Brain microvascular endothelial cell (primary cell): ENCODE measurements at places on chromosomes 1 and 21.

DNA sequence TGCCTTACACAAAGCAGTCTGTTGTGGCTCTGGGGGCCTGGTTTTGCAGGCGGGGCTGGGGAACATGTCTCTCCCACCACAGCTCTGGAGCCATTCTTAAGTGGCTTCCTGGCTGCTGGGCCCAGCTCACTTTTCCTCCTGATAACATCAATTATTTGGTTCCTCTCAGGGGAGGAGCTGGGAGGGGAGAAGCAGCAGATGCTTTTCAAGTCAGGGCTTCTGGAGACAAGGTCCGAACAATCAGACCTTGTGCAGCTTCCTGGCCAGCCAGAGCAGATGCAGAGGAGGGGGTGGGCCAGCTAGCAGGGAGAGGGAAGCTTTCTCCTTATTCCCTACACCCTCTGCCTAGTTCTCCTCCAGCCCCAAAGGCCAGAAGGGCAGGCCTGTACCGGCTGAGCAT, 3.7 kb upstream of the PAQR6 start:
- DNase-seq = no peak

DNA sequence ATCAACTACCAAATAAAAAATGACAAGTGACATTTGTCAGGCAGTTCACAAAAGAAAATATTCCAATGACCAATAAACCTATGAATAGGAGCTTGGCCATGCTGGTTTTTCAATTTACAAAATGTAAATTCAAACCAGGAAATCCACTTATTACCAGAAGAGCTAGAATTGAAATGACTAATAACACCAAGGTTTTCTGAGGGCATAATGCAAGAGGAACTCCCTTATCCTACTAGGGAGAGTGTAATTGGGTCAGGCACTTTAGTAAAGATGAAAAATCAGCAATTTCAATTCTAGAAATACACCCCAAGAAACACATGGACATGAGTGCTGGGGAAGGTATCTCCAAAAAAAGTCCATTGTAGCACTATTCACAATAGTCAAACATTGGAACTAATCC, 16.7 kb upstream of the TIAM1 start:
- no peak for DNase-seq

DNA sequence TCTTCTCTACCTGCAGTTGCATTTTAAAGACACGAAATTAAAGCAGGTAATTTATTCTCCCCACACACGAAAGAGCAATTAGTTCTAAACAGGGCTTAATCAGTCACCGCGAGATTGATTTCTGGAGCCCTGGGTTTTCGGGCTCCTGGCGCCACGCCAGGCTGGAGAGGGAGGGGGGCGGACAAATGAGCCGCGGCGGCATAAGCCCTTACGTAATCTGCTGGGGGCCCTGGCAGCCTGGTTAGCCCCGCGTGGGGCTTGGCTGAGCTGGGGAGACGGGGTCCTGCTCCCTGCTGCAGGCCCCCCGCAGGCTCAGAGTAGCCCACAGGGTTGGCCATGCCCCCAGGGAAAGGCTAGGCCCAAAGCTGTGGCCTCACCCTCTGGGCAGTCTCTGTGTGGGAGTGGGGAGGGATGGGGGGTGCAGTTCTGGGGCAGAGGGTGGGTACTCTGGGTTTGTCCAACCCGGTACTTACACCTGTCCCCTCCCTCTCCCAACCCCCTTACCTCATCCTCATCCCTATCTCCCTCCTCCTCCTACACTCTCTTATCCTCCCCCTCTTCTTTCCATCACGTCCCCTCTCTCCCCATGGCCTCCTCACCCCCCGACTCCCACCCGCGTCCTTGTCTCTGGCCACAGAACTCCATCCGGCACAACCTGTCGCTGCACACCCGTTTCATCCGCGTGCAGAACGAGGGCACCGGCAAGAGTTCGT, 19.9 kb downstream of the FOXO6 start:
- DNase-seq = no peak

- no peak for DNase-seq
Observed at GRCh38 chr1:12038356-12039163, 19.3 kb downstream of the MIIP start.

- no peak for DNase-seq
Observed at GRCh38 chr1:201361652-201362504, 15.6 kb downstream of the TNNT2 start.

GRCh38 chr1:62271948-62272728, 47.1 kb downstream of the KANK4 start:
- no peak for DNase-seq

DNA sequence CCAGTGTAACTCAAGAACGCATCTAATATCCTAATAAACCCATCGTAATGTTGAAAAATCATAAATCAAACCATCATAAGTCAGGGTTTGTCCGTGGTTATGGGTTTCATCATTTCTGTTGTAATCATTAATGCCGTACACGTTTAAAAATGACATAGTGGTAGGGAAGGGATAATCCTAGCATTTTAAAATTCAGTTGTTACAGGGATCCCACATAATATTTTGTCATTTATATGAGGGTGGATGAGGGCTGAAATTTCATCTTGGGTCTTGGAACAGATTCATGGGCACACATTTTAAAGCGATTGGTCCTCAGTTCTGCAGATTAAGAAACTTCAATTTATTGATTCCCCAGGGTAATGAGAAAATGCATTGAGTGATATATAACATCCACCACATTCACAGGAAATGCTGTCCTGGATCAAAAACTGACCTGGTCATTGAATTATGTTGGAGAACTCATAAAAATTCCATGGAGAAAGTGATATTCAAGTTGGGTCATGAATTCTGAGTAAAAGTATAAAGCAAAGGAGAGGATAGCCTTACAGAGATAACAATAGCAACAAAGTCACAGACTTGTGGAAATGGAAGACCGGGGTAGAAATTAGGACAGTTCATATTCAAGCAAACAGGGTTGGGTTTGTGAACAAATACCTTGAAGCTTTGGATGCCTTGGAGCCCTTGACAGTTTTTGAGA, 1527.3 kb upstream of the TPTE start:
- no peak for DNase-seq

- no peak for DNase-seq
Observed at GRCh38 chr1:228992907-228993535, 257.7 kb downstream of the RHOU start.

GRCh38 chr1:14659913-14660312, 61.4 kb downstream of the KAZN start:
- no peak for DNase-seq

DNA sequence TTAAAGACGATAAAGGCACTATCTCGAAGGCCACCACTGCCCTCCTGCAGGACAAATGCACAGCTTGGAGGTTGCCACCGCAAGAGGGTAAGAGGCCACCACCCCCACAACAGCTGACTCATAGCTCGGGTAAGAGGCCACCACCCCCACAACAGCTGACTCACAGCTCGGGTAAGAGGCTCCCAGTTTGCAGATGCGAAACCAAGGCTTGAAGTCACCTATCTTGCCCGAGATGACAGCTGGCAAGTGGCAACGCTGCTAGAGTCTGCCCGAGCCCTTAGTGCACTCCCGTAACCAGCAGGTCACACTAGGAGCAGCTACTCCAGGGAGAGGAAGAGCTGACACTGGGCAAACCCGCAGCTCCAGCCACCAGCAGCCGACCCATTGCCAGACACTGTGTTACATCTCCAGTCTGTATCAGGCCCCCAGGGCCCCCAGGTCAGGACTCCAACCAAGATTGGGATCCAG, 17.1 kb upstream of the SPSB1 start:
- DNase-seq = peak; percentile 90

DNA sequence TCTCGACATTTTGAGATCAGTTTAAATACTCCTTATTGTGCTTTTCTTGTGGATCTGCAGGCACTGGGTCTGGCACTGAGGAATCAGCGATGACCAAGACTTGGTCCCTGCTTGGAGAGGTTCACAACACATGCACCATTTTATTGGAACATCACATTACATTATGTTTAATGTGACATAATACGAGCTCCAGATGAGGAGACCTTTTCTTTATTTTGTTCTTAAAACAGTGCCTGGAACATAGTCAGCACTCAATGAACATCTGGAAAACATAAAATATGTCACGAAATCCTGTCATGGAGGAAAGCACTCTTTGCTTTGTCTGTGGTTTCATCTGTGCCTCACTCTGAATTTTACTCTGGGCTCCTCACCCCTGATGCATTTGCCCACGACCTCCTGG, 110.7 kb downstream of the ST6GALNAC3 start:
- no peak for DNase-seq

GRCh38 chr1:216820345-216820744, 97.1 kb upstream of the ESRRG start:
- DNase-seq = peak; percentile 0

DNA sequence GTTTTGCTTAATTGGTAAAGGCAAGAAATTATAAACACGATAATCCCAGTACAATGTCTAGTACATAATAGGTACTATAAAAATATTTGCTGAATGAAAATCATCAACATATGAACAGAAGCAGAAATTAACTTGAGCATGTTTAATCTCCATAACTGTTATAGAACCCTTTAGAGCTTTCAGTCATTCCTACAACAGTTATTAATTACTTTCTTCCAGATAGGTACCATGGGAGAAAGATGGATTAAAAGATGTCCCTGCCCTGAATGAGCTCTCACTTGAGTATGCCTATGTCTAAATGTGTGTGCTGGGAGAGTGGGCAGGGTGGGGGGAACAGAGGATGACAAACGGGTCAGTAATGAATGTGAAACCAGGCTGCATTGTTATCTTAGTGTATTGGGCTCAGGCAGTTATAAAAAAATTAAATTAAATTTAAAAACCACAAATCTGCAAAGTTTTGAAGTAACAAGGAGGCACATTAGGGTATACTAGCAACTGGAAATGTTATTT, 2.4 kb downstream of the EPS15 start:
- DNase-seq = peak; percentile 35

- DNase-seq = no peak
Observed at GRCh38 chr1:182249201-182249676, 142.4 kb downstream of the GLUL start.

GRCh38 chr1:191498318-191498717, 659.9 kb upstream of the RGS18 start:
- DNase-seq = peak; percentile 9

DNA sequence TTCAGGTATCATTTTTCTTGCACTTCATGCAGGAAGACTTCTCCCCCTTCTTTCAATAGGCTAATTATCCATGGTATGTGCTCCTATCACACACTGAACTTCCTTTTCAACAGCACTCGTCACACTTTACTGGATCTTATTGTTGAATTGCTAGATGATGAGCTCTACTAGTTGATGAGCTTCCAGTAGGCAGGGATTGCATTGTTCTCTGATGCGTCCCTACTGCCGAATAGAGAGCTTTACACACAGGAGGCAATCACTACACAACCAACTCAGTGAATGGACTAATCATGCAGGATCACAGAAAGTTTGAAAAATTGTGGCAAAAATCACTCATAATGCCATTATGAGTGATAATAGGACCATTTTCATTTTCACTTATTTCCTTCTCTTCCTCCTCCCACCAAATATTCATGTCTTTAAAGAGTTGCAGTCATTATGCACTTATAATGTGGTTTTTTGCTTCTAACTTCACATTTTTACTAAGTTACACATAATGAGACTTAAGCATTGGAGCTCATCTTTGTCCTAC, 128.1 kb upstream of the ZNF648 start:
- no peak for DNase-seq

DNA sequence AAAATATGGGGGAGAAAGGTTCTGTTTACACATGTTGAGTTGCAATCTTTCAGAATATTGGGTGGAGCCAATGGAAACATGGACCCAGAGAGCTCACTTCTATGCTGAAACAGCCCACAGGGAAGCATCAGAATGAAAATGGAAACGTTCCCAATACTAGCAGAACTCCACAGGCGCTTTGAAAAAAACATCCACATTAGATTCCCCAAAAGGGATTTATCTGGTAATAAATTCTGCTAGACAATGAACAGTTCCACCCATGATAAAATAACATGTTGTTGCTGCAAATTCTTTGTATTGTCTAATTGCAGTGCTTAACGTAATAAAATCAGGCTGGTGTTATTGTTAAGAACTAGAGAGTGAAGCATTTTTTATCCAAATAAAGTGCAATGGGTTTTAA, 197.0 kb downstream of the GABPA start:
- no peak for DNase-seq

DNA sequence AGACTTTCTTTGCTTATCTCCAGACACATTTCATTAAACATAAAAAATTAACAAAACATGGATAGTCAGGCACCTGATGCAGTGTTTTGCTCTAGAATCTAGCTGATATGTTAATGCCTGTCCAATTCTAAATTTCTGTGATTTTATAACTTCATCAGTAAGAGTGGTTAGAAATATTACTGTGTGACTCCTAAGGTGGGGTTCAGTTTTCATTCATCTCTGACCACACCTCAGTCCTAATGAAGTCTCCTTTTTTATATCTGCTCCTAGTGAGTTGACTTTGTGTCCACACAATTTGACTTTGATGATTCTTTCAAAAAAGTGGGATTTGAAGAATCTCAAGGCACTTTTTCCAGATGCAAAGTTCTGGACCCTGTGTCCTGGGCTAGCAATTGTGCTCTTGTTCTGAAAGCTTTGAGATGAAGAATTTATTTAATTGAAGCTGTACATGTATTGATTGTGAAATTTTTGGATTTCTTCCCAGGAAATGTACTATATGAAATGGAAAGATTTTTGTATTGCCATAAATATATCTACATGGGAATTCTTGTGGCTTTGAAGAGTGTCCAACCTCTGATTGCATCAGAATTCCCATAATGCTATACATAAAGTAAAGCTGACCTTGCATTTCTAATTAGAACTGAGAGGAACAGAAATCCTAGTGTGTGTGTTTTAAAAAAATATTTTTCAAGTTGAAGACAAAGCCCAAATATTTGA, 111.2 kb downstream of the GIPC2 start:
- peak; percentile 29 for DNase-seq

DNA sequence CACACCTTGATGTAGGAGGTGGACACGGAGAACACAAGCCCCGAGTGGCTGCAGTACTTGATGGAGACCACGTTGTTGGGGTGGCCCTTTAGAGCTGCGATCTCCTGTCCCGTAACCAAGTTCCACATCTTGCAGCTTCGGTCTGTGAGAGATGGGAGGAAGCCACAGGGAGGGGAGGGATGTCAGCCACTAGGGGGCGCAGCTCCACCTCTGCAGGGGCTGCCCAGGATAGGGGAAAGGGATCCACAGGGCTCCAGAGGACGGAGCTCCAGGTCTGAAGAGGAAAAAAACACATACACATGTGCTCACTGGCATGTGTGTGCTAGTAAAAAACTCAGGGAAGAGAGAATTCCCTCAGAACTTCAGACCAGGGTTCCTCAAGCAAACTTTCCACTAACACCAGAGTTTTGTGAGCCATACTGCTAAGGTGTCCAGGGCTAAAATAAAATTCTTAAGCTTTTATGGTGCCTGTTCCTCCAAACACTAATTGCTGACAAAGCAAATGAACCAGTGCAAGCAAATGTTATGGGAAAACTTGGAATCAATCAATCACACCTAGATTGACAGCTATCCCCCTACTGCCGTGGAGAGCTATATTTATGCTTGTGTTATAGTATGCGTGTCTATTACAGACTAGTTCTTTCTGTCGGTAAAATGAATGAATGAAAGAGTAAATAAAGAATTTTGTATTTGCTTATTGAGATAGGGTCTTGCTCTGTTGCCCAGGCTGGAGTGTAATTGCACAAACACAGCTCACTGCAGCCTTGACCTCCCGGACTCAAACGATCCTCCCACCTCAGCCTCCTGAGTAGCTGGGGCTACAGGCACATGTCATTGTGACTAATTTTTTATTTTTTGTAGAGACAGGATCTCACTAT, 43.7 kb downstream of the KIF21B start:
- peak; percentile 16 for DNase-seq

- DNase-seq = no peak
Observed at GRCh38 chr1:114250683-114251572, 97.3 kb upstream of the SYT6 start.

GRCh38 chr1:116915086-116915661, 5.5 kb downstream of the PTGFRN start:
- no peak for DNase-seq
